ENCODE measurements at places on chromosomes 1 and 21.

DNA sequence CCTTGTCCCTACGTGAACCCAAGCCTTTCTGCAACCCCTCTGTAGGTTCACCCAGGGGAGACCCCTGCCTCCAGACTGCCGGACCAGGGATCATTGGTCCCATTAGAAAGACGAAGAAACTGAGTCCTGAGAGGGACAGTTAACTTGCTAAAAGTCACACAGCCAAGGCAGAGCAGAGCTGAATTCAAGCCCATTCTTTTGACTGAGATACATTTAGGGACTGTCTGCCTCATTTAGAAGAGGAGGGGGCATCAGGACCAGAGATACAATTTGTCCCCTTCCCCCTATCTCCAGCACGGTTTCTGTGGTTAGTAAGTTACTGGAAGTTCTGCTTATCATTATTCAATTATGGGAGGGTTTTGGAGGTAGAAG is 19.1 kb downstream of the KCNQ4 start:
- no peak for DNase-seq

DNA sequence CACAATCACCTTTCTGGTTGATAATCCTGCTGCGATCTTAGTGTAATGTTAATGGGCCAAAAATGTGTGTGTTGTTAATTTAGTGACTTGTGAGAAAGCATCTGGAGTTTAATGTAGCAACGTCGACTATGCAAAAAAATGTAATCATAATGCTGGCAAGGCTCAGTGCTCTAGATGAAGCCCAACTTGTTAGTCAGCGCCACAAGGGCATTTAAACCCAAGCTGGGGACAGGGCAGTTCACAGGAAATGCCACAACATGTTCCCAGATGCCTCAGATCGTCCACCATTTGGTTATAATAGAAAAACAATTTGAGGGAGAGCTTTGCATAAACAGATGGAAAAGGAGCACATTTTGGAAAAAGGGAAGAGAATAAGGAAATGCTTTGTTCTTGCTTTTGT is 585.4 kb upstream of the PLXNA2 start:
- no peak for DNase-seq

GRCh38 chr1:69527273-69527672 is 40.4 kb upstream of the LRRC7 start:
- no peak for DNase-seq

DNA sequence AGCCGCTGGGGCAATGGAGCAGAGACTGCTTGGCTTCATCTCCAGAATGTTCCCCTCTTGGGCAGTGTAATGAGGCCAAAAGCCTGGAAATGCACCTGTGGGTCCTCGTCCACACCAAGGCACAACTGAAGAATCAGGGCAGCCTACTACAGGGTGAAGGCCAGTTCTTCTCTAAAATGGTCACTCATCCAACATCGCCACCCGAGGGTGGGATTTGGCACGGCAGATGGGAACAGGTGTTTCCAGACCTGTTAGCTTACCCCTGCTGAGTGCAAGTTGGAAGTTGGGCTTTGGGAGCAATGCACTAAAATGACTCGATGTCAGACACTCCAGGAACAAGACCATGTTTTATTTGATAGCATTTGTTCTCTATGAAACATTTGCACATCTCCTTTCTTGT is 543.7 kb downstream of the NPHP4 start:
- no peak for DNase-seq

DNA sequence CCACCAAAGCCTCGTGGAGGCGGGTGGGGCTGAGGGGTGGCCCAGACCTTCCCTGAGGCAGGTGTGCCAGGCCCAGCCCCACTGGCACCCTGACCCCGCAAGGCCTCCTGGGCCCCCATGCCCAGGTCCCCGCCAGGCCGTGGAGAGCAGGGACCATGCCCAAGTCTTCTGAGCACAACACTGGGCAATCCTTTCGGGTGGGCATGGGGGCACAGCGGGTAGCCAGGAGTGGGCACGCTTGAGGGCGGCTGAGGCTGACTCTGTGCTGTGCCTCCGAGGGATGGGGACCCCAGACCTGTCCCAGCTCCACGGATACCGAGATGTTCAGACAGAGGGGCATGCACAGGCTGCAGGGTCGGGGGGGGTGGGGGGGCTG is 12.9 kb downstream of the CFAP410 start:
- no peak for DNase-seq

- DNase-seq, result no peak
Observed at GRCh38 chr1:215878843-215879242, 311.7 kb downstream of the KCTD3 start.

DNA sequence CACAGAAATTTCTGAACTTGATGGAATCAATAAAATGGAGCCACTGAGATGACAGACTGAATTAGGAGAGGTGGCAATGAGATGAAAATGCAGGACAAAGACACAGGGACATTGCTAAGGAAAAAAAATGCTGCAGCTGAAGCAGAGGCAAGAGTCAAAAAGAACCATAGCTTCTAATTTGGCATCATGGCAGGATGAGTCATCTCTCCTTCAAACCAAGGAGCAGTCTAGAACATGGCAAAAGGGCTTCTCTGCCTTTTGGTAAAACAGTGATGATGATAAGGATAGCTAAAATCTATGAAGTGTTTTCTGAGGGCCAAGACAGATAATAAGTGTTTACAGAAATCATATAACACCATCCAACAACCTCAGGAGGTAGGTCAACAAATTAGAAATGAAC is 16.8 kb downstream of the SLC19A2 start:
- no peak for DNase-seq

- no peak for DNase-seq
Observed at GRCh38 chr1:86375688-86376087, 20.4 kb downstream of the ODF2L start.

GRCh38 chr1:162384116-162384515 is 2.6 kb downstream of the C1orf226 start:
- no peak for DNase-seq

- DNase-seq, result no peak
Observed at GRCh38 chr21:38760762-38761155, 45.0 kb upstream of the ETS2 start.

- DNase-seq, result no peak
Observed at GRCh38 chr1:113307771-113308445, 82.4 kb upstream of the MAGI3 start.

- DNase-seq, result no peak
Observed at GRCh38 chr1:147600119-147601111, 59.1 kb downstream of the BCL9 start.

DNA sequence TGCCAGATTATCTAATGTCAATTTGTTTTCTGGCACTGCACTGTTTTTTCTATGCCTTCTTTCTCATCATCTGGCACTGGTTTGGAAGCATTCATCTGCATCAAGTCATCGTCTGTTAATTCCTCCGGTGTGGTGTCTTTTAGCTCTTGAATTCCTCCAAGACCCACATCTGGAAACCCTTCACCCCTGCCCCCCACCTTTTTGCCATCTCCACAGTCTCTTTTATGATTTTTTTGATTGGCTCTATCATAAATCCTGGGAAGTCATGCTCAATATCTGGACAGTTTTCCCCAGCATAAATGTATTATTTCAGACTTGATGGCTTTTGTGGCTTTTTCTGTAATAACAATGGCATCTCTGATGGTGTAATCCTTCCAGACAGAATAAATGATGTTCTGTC is 10.4 kb upstream of the KCNK1 start:
- DNase-seq, result no peak

GRCh38 chr1:64608651-64609048 is 136.2 kb upstream of the RAVER2 start:
- DNase-seq, result no peak

DNA sequence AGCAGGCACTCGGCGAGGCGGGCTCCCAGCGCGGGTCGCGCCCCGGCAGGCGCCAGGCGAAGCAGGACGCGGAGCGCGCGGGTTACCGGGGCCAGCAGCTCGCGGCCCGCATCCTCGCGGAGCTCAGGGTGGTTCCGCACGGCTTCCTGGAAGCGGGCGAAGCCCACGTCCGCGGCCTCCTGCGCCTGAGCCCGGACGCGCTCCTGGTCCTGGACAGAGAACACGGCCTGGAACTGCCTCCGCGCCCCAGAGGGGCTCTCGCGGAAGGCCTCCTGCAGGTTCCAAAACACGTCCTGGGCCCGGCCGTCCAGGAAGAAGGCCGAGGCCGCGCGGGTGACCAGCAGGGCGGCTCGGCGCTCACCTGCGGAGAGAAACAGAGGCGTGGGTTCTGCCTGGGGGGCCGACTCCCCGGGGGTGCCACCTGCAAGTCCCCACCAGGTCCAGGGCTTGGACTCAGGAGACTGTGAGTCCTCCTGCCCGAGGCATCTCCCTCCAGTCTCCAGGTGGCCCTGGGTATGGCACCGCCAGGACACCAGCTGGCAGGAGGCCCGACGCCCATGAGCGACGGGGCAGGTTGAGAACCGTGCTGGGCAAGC is 11.4 kb downstream of the TTC34 start:
- DNase-seq, result no peak

GRCh38 chr1:206633708-206634121 is 1.6 kb upstream of the DYRK3 start:
- DNase-seq, result no peak

GRCh38 chr1:1806890-1807289 is 28.6 kb upstream of the NADK start:
- no peak for DNase-seq
